ENCODE measurements at places on chromosomes 13 and 19. TPM values are rescaled to one million over a fixed set of nuclear protein-coding genes. Genes with fewer than 3 reads are reported as not detected.

DNA sequence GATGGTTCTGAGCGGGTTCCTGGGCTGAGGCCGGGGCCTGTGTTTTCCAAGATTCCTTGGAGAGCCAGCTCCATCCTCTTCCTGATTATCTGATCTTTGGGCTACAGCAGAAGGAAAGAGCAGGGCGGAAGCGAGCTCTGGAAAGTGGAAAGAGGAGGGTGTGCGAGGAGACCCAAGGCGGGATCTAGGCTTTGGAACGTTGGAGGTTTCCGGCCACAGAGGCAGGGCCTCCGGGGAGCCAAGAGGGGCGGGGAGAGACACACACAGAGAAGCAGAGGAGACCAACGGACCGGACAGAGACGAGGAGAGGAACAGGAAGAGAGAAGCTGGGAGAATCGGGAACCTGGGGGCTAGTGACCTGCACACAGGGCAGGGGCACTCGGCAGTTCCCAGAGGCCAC lies at the start of gene CLEC11A:
TSS of gene CLEC11A (plus strand) at position 296 of the 400 bp plus-strand sequence. CDS start 162 bp downstream, outside the sequence.
- no peak within 1 kb of the TSS for H3K27ac ChIP-seq
- peaks cover 20% of the 10 kb centered on the region for H3K4me1 ChIP-seq
- H3K27me3 ChIP-seq: peaks cover 42% of the 10 kb centered on the region
- no peak for DNase-seq

DNA sequence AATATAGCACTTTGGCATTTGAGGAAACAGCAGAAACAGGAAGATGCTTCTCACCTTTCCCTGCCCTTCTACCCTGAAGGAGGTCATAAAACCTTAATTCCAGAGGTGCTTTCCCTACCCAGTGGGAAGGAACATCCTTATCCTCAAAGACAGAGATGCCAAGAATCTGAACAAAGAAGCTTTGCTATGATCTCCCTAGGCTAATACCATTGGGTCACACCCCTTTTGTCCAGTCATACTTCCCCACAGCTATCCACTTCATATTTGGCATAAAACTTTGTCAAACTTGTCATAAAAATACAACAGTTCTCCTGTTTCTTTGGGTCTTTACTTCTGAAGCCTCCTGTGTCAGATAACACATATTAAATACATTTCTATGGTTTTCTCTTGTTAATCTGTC lies 21.7 kb upstream of the RXFP2 start:
- no peaks in the 10 kb centered on the region for H3K36me3 ChIP-seq
- H3K4me3 ChIP-seq: no peak overlapping the region
- H3K27me3 ChIP-seq: peaks cover 10% of the 10 kb centered on the region
- H3K4me1 ChIP-seq: no peaks in the 10 kb centered on the region
- DNase-seq: no peak
- no peak overlapping the region for H3K27ac ChIP-seq

DNA sequence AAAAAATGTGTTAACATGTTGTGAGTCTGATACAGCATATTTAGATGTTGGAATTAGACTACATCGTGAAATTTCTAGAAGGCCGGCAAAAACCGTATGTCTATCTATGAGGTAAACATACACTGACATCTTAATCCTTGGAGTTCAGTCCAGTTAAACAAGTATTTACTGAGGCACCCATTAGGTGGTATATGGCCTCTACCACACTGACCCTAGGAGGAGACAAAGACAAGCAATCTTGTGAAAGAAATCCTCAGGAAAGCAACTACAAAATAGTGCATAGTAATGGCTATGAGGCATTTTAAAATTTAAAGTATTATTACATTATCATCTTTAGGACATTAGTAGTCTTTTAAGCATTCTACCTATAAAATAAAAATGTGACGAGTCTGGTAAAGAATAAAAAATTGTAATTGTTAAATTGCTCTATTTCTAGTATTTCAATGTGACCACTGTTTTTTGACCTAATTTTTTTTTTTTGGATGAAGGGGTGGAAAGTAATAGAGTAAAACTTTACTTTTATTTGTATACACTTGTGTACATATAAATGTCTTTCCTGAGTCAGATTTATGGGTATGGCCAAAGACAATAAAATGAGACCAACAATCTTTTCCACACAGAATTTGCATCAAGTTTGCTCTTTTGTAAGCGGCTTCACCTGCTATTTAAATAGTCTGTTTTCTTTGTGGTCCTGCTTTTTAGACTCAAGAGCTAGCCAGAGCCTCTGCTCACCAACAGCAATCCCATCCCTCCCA lies 50.5 kb downstream of the KATNAL1 start:
- H3K27ac ChIP-seq: no peak overlapping the region
- peaks cover 9% of the 10 kb centered on the region for H3K36me3 ChIP-seq

GRCh38 chr19:963486-963951 lies 20.6 kb upstream of the WDR18 start:
- H3K4me1 ChIP-seq: peaks cover 13% of the 10 kb centered on the region
- H3K4me3 ChIP-seq: no peak overlapping the region
- no peak overlapping the region for H3K27ac ChIP-seq
- no peak for DNase-seq
- peaks cover 46% of the 10 kb centered on the region for H3K36me3 ChIP-seq

- DNase-seq: no peak
- H3K36me3 ChIP-seq: peaks cover 53% of the 10 kb centered on the region
- H3K27me3 ChIP-seq: no peaks in the 10 kb centered on the region
- peak overlapping the region; percentile 91 for H3K27ac ChIP-seq
- peak overlapping the region; percentile 83 for H3K4me3 ChIP-seq
- H3K4me1 ChIP-seq: peaks cover 32% of the 10 kb centered on the region
These were observed 1.2 kb downstream of the LPAR2 start for GRCh38 chr19:19626516-19627472.

DNA sequence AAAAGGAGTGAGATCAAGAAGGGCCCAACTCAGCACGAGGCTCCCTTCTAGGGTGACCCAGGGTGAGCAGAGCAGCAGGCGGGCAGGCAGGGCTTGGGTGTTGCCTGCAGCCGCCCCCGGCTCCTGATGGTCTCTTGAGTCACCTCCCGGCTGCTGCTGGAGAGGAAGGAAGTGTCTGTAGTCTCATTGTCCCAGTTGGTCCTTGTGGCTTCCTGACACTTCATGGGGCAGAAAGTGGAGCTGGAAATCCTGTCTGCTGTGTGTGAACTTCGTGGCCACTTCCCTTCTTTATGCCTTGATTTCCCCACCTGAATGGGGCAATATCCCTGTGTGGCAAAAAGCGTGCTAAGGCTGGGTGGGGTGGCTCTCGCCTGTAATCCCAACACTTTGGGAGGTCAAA lies 2.5 kb downstream of the MAP1S start:
- peaks cover 41% of the 10 kb centered on the region for H3K4me1 ChIP-seq
- no peaks in the 10 kb centered on the region for H3K27me3 ChIP-seq
- peak overlapping the region; percentile 84 for H3K4me3 ChIP-seq

- peak overlapping the region; percentile 89 for H3K27ac ChIP-seq
- H3K36me3 ChIP-seq: peaks cover 3% of the 10 kb centered on the region
- no peaks in the 10 kb centered on the region for H3K27me3 ChIP-seq
- H3K4me1 ChIP-seq: peaks cover 46% of the 10 kb centered on the region
These were observed 1.2 kb downstream of the GTPBP3 start for GRCh38 chr19:17338433-17339078.

DNA sequence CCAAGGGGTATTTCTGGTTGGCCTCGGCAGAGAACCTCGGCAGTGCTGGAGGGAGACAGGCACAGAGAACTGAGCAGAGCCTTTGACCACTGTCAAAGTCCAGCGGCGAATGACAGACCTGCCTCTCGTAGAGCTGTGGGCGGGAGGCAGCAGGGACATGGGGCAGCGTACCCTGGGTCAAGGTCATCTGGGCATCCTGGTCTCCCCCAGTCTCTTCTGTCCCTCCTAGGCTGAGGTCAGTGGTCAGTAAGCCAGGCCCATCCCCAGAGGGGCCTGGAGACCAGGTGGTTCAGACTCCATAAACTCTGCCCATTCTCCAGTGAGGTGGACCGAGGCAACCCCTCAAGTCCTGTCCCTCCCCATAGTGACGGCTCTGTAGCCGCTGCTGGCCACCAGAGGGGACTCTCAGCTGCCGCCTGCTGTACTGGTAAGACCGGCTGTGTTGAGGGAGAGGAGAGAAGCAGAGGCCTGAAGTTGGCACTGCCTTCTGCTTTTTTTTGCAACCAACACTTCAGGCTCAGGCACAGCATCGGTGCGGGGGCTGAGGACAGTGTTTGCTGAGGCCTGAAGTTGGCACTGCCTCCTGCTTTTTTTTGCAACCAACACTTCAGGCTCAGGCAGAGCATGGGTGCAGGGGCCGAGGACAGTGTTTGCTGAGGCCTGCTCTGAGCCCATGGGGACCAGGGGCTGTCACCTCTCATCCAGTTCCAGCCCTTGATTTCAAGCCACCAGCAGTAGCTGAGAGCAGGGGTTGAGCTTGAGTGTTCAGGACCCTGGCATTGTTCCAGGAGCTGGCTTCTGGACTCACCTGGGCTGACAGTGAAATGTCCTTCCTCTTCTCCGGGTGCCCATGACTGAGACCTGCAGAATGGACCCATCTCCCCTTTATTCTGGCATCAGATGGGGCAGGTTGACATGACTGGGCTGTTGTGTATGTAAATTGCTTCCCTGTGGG lies at the start of gene PGLYRP2:
TSS of gene PGLYRP2 (minus strand) at position 111 of the 955 bp plus-strand sequence. CDS start 130 bp downstream, outside the sequence.
- H3K4me1 ChIP-seq: peaks cover 35% of the 10 kb centered on the region
- H3K27me3 ChIP-seq: peaks cover 3% of the 10 kb centered on the region
- no peak within 1 kb of the TSS for H3K4me3 ChIP-seq
- no peak for DNase-seq

- H3K36me3 ChIP-seq: no peaks in the 10 kb centered on the region
- no peak overlapping the region for H3K27ac ChIP-seq
- no peak overlapping the region for H3K4me3 ChIP-seq
- H3K4me1 ChIP-seq: no peaks in the 10 kb centered on the region
These were observed 31.2 kb downstream of the CLEC17A start for GRCh38 chr19:14614099-14614412.

- peak overlapping the region; percentile 84 for H3K4me3 ChIP-seq
- peaks cover 43% of the 10 kb centered on the region for H3K36me3 ChIP-seq
- no peaks in the 10 kb centered on the region for H3K27me3 ChIP-seq
- DNase-seq: peak; percentile 21
- peak overlapping the region; percentile 80 for H3K27ac ChIP-seq
These were observed 18.7 kb upstream of the ZNF888 start for GRCh38 chr19:52941941-52942385.

DNA sequence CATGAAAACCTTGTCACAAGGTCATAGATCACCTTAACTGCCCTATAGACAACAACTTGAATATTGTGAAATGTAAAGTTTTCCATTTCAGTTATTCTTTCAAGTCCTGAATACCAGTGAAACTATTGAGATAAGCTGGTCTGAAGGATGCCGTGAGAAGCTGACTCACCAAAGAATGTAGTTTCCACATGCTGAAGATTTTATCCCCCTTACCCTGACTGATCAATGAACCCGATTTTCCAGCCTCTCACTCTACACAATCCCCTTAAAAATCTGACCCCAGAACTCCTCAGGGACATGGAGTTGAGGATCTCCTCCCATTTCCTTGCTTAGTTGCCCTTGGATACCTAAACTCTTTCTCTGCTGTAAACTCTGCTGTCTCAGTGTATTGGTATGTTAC lies 67.5 kb downstream of the POSTN start:
- no peaks in the 10 kb centered on the region for H3K36me3 ChIP-seq
- no peak for DNase-seq
- H3K27ac ChIP-seq: no peak overlapping the region
- no peaks in the 10 kb centered on the region for H3K4me1 ChIP-seq

- H3K27ac ChIP-seq: no peak overlapping the region
- H3K4me1 ChIP-seq: no peaks in the 10 kb centered on the region
- DNase-seq: no peak
- H3K36me3 ChIP-seq: no peaks in the 10 kb centered on the region
- H3K27me3 ChIP-seq: no peaks in the 10 kb centered on the region
These were observed 182.5 kb downstream of the POU4F1 start for GRCh38 chr13:78420814-78421213.

DNA sequence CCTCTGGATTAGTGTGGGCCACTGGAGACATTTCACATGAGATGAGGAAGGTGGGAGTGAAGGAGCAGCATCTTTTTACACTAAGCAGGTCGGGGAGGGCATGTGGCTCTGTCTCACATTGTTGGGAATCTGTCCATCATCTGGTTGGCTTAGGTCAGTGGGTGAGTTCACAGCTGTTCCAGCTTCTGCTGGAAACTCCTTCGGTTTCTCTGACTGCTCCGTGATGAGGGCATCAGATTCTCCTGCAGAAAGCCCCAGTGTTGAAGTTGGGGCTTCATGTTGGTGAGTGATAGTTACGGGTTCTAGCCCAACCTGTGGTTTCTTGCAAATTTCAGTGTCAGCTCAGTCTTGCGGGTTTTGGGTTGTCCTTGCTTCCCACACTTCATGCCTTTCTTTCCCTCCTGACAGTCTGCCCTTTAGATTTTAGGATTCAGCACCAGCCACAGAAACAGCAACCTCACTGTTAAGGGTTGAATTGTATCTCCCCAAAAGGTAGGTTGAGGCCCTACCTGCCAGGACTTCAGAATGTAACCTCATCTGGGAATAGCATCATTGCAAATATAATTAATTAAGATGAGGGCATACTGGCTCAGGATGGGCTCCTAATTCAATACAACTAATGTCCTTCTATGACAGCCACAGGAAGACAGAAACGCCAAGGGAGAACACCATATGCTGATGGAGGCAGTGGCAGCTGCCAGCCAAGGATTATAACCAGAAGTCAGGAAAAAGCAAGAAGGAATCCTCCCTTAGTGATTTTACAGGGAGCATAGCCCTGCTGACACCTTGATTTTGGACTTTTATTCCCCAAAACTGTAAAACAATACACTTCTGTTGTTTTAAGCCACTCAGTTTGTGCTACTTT lies 7.6 kb upstream of the ALOX5AP start:
- H3K4me1 ChIP-seq: peaks cover 2% of the 10 kb centered on the region
- no peak for DNase-seq
- no peak overlapping the region for H3K27ac ChIP-seq
- no peaks in the 10 kb centered on the region for H3K36me3 ChIP-seq
- H3K4me3 ChIP-seq: no peak overlapping the region
- peaks cover 9% of the 10 kb centered on the region for H3K27me3 ChIP-seq

DNA sequence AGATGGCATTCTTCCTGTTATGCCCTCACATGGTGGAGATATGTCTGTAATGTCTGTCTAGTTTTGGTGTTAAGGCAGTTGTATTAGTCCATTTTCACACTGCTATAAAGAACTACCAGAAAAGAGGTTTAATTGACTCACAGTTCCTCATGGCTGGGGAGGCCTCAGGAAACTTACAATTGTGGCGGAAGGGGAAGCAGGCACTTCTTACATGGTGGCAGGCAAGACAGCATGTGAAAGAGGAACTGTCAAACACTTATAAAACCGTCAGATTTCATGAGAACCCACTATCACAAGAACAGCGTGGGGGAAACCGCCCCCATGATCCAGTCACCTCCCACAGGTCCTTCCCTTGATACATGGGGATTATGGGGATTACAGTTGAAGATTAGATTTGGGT lies 3.2 kb downstream of the ZNF441 start:
- peaks cover 20% of the 10 kb centered on the region for H3K4me1 ChIP-seq
- DNase-seq: no peak
- no peak overlapping the region for H3K27ac ChIP-seq

The ZNF350 gene
- 14.0 TPM for total RNA-seq

The METTL21C gene
- total RNA-seq: not detected

The ZNF284 gene
- total RNA-seq: 1.6 TPM

The GARIN5A gene
- 0.33 TPM for total RNA-seq

The C19orf67 gene
- total RNA-seq: 0.35 TPM

The NKPD1 gene
- 0.15 TPM for total RNA-seq
